ENCODE measurements at places on chromosomes 1 and 21.
A peak's percentile ranks its signal among the peaks of the same experiment; 100 is the strongest.

DNA sequence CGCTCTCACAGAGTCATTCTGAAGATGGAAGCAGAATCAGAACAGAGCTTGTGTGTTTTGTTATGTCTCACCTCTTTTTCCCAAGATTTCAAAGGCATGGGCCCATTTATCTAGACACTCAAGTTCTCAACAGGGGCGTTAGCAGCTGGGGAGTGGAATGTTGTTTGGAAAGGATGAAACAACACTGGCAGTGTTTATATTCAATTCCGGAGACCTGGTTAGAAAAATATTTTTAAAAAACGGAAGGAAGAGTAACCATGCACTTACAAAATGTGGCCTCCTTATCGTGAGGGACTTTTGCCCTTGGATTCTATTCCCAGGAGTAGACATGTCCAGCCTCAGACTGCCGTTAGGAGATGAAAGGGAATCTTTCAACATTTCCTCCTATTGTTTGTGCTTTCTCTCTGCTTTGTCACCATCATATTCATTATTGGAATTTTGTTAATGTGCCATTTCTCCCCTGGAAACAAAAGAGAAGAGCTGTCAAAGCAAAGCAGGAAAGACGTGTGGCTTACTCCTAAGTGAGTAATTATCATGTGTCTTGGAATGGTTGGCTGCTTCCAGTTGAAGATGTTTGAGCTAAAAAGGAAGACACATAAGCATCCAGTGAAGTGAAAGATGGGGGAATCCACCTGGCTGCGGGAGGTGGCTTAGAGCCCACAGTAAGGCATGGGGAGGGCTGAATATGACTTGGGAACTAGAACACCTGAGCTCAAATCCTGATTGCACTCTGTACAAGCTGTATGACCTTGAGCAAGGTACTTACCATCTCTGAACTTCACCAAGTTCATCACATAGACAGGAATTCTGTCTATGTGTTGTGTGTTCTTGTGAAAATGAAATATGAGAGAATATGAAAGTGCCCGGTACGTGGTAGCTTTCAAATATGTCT is 71.7 kb upstream of the JUN start:
- no peak for DNase-seq

DNA sequence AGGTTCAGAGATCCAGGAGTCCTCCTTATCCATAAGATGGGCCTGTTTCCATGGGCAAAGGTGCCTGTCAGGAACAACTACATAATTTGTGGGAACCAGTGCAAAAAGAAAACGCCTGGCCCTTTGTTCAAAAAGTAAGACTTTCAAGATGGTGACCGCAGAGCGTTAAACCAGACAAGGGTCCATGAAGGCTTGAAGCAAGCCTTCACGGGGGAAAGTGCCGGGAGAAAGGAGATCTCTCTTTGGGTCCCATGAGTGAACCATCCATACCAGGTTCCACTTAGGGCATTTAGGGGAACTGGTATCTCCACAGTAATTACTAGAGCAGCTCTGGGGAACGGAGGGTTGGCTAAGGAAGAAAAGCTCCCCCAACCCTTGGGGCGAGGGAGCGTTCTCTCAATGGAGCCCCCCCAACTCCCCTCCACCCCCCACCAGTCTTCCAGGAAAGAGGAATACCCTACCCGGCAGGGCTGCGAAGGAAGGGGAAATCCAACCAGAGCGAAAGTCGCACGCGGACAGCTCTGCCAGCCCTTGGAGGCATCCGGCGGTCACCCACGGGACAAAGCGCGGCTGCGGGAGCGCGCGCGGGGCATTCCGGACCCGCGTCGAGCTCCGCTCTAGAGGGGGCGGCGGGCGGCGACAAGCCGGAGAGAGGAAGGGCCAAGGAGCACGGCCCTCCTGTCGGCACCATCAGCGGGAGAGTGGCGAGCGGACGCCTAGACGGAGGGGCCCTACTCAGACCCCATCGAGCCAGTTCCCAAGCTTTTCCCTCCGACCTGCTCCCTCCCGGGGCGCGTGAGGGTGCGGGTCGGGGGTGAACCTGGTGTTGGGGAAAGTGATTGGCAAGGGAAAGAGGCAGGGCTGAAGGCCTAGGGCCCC is 687 bp upstream of the RASSF5 start:
- peak; percentile 11 for DNase-seq

- DNase-seq, result no peak
Observed at GRCh38 chr1:107702946-107703571, 261.9 kb downstream of the VAV3 start.

DNA sequence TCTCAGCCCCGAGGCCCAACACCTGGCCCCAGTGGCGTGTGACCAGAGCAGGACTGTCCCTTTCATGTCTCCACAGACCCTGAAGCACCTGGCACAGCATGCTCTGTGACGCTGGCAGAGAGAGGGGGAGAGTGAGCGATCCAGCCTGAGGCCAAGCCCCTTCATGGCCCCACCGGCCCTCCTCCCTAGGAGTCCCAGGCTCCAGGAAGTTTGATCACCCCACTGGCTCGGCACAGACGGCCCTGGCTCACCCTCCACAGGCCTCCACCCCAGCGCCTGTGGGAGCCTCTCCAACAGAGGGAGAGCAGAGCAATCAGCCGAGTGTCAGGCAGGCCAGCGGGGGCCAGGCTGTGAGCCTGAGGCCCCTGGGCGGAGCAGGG is 11.0 kb downstream of the SH3BGRL3 start:
- no peak for DNase-seq

- peak; percentile 14 for DNase-seq
Observed at GRCh38 chr1:117654493-117655219, 48.8 kb downstream of the TENT5C start.

- DNase-seq, result peak; percentile 71
Observed at GRCh38 chr1:214281021-214281719, at the start of gene SMYD2. Gene SMYD2, plus strand, starts transcription at chr1:214281159. Its CDS starts 96 bp downstream, at chr1:214281255.

DNA sequence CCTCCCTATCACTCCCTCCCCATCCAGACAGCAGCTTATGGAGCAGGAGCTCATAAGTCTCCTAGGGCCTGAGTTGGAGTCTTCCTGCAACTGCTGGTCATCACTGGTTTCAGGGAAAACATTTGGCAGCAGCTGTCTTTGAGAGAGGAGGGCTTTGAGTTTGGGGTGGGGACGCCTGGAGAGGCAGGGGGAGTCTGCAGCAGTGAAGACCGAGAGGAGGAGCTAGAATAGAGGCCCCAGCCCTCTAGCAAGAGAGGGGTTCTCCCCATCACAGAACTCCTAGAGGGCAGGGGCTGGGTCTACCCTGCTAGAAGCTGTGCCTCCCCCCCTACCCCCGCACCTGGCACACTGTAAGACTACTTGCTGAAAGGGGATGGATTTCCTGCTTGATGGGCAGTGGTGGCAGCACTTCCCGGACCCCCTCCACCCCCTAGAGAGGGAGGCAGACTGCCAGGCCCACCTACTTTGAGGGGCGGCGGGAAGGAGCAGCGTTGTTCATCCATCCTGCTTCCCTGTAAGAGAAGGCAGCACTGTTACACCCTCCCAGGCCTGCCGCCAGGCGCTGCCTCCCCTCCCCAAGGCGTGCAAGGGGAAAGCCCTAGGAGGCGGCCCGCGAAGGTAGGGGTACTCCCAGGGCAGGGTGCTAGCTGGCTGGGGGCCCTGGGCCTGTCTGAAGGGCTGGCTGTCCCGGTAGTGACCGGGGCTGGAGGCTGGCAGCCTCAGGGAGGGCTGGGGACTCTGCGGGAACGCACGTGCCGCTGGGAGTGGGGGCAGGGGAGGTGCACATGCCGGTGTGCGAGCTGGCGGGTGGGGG is 50.4 kb downstream of the RAP1GAP start:
- no peak for DNase-seq

DNA sequence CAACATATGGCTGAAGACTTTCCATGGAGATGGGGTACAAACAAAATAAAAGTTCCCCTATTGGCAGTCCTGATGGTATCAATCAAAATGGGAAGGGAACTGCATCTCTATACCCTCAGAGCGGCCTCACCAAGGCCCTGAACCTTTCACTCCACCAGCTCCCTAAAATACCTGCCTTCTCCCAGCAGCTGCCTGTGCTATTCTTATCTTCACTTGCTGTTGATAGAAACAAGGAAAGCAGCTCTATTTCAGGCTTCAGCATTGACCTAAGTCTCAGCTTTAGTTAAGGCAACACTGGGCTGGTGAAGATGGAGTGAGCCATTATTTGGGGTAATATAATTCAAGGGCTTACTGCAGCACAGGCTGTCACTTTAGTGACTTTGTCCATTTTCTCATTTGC is 21.7 kb upstream of the PIGC start:
- DNase-seq, result no peak

DNA sequence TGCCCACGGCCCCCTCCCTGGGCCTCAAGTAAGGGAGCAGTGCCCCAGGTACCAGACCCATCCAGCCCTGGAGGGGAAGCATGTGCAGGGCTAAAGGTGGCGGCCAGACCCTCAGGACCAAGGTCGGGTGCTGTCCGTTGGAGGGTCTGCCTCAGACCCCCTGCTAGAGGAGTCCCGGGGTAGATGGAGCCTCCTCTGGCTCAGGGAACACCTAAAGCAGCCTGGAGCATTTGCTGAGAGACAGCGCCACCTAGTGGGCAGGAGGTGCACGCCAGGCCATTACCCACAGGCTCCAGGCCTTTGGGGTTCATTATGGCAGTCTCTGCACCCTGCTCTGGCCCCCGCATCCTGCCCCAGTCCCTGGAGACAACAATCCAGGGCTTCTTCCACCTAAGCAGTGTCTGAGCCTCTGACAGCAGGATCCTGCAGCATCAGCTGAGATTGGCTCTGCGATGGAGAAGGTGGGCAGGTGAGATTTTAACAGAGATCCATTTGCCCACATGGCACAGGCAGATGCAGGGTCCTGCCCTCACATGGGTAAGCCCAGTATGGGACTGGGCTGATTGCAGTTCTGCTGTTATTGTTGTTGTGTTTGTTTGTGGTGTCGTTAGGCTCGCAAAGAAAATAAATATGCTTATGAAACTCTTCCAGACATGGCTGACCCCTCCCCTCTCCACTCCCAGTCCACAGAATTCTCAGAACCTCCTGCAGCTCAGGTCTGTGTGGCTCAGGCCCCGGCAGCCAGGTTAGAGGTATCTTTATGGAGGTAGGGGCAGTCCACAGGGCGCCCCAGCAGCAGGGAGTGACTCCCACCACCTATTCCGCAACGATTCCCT is 42.4 kb downstream of the CTNNBIP1 start:
- DNase-seq, result peak; percentile 71

- no peak for DNase-seq
Observed at GRCh38 chr1:176884911-176885310, 279.6 kb downstream of the ASTN1 start.

- DNase-seq, result peak; percentile 44
Observed at GRCh38 chr1:178189814-178190213, 95.9 kb downstream of the RASAL2 start.

DNA sequence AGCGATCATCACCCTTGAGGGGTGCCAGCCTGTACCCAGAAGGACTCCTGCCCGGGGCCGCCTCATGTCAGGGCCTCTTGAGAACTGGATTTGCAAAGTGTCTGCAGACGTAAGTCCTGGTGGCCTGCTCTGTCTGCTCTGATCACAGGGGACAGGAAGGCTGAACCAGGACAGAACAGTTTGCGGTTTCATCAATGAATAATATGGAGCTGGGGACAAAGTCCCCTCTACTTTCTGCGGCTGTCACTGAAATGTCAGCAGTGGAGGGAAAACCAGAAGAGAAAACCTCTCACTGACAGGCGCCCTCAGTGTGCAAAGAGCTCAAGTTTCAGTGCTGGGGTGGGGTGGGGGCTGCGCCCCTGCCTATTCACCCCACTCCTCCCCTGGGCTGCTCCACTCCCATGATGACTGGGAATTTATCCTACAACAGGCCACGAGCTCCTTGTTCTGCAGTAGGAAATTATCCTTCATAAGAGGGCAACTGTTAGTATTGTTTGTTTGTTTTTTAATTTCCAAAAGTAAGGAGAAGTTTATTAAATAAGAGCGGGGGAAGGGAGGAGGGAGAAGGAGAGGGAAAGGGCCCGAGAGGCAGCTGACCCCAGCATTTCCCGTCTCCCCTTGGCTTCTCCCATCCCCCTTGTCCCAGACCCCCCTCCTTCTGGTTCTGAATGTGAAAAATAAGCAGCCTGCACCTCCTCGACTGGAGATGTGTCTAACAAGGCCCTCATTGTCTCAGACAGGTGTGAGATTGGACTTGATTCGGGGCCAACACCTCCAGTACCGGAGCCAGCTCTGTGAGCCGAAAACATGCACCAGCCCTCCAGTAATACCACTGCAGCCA is 149.2 kb downstream of the CLIC6 start:
- DNase-seq, result no peak

DNA sequence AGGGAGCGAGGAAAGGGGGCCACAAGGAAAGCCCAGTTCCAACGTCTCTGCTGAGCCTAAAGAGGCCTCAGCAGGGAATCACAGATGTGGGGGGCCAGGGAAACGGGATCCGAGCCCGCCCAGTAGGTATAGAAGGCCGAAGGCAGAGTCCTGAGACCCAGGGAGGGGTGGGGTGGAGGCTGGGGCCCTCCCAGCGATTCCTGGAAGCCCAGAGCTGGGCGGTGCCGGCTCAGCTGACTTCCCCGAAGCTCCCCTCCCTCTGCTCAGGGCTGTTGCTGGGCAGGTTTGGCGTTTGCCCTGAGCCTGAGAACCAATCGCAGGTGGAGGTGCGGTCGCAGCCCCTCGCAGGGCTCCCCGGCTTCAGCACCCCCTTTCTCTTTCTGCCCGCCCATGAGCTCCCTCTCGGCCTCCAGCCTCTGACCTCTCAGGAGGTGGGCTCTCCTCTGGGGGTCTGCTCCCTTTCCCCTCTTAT is 12.8 kb downstream of the ADAMTSL4 start:
- DNase-seq, result peak; percentile 93

GRCh38 chr1:3541936-3542335 is 69.4 kb downstream of the MEGF6 start:
- DNase-seq, result no peak

GRCh38 chr1:35364741-35365140 is 96.2 kb downstream of the ZMYM4 start:
- no peak for DNase-seq

DNA sequence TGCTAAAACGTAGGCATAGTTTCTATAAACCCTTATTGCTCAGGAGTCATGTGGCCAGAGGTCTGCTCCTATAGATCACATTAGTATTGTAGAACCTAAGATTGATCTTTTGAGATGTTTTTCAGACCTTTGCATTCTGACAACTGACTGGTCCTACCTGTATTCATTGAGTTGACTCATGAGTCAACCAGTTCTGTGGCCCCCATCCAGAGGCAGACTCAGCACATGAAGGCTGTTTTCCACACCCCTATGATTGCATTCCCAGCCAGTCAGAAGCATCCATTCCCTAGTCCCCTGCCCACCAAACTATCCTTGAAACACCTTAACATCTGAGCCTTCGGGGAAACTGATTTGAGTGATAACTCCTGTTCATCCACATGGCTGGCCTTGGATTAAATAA is 451.7 kb downstream of the SIPA1L2 start:
- DNase-seq, result no peak

- no peak for DNase-seq
Observed at GRCh38 chr1:111476761-111477309, 3.1 kb downstream of the C1orf162 start.
